ENCODE measurements at places on chromosomes 12 and 14. TPM values are rescaled to one million over a fixed set of nuclear protein-coding genes. Genes with fewer than 3 reads are reported as not detected.

Gene E2F7
- 0.27 TPM for total RNA-seq

Gene EFS
- total RNA-seq, result 3.6 TPM

Gene NFE2
- total RNA-seq, result 0.71 TPM

DNA sequence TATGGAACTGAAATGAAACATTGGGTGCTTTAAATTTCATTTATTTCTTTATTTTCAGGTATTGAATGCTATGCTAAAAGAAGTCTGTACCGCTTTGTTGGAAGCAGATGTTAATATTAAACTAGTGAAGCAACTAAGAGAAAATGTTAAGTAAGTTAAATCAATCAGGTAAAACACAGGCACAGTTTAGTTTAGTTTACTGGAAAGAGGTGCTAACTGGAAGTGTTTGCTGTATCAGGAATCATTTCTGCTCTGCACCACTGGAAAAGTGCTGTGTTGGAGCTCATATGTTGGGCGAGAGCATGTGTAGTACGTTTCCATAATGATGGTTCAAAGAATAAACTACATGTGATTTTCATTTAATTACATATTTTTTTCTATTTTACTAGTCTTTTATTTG, 16.7 kb downstream of the SRP54 start:
- no peaks in the 10 kb centered on the region for H3K27me3 ChIP-seq
- no peak for DNase-seq
- H3K4me1 ChIP-seq, result peaks cover 4% of the 10 kb centered on the region
- H3K4me3 ChIP-seq, result no peak overlapping the region

DNA sequence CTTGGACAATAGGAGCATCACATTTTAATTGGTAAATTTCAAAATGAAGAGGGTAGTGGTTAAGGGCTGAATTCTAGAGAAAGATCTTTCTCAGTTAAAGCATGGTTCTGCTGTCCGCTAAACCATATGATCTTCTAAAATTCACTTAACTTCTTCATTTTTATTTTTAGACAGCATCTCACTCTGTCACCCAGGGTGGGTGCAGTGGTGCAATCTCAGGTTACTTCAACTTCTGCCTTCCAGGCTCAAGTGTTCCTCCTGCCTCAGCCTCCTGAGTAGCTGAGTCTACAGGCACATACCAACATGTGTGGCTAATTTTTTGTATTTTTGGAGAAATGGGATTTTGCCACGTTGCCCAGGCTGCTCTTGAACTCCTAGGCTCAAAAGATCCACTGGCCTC, 226.7 kb upstream of the ABCD2 start:
- H3K27ac ChIP-seq, result no peak overlapping the region
- no peak for DNase-seq
- no peaks in the 10 kb centered on the region for H3K36me3 ChIP-seq

DNA sequence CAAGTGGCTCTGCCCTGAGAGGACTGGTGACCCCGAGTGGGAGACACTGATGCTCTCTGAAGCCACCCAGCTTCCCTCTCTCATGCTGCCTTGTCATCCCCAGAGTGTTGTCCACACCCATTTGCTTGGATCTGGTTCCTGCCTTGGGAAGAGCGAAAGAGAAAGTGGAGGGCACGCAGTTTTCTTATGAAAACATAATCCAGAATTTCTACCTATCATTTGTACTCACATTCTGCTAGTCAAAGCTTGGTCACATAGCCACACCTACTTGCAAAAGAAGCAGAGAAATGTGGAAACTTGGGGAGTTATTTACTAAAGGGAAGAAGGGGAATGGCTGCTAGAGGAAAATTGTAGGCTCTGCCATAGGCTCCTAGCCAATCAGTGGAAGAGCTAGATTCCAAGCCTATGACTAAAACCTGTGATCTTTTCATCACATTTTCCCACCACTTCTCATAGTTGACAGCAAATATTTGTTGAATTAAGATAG, 326.3 kb downstream of the ZFP36L1 start:
- peaks cover 13% of the 10 kb centered on the region for H3K4me1 ChIP-seq
- no peaks in the 10 kb centered on the region for H3K36me3 ChIP-seq
- H3K27me3 ChIP-seq, result no peaks in the 10 kb centered on the region
- H3K4me3 ChIP-seq, result no peak overlapping the region
- peak overlapping the region; percentile 37 for H3K27ac ChIP-seq

Measured in left ventricle myocardium inferior (tissue), 1 donor.